ENCODE measurements at places on chromosomes 6 and 20.

DNA sequence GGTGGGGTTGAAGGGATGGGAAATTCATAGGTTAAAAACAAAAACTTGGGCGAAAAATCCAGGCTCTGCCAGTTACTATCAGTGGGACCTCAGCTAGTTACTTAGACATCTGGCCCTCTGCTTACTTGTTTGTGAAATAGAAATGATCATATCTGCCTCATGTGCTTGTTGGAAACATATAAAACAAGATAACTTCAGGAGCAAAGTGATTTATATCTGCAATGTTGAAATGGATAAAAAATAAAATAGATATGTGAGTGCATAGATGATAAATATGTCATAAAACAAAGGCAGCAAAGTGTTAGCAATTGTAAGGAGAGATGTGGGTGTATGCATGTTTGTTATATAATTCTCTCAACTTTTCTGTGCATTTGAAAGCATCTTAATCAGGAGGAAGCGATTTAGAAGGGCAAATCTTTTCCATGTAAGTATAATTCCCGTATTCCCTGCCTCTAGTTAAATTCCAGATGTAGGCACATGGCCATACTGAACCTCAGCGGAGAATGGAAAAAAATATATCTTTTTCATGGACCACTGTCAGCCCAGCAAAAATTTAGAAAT lies 579.0 kb upstream of the FLRT3 start:
- no peak for DNase-seq

- DNase-seq: no peak
Measured at GRCh38 chr6:166608774-166609173, 18.3 kb downstream of the RPS6KA2 start.

- DNase-seq: no peak
Measured at GRCh38 chr6:131844243-131844841, 36.5 kb downstream of the ENPP1 start.

DNA sequence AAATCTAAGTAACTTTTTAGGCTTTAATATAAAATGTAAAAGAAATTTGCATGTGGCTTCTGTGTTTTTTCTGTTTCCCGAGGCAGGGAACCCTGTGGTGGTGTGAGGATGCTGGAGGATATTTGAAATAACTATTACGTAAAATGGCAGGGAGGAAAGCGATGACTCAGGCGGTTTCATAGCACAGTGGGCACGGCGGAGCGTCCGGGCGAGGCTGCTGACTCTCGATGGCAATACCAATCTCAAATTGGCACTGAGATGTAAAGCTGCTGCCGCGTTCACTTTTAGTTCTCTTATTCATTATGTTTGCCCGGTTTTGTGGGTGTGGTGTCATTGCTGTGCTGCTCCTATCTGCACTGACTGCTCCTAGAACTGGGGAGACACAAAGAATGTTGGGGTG lies 254.3 kb downstream of the THBS2 start:
- DNase-seq: no peak

GRCh38 chr6:151675746-151676459 lies 131.6 kb upstream of the ESR1 start:
- peak; percentile 31 for DNase-seq

GRCh38 chr6:79170431-79170830 lies 64.1 kb downstream of the HMGN3 start:
- DNase-seq: no peak

GRCh38 chr20:2397595-2398145 lies 17.0 kb downstream of the TGM6 start:
- DNase-seq: no peak

DNA sequence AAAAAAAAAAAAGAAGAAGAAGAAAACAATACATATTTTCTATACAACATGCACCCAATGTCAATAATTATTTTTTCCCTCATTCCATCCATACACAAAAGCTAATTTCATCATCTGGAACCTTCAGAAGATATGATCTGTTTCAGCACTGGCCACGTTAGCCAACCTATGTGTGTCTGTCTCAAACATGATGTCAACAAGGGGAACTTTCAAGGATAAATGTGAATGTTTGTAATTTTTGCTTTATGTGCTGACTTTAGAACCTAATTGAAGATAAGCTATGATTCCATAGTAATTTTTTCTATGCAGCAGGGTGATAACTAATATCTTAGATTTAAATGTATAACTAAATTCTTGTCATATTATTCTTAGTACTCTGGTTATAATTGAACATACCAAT lies 37.9 kb downstream of the IPCEF1 start:
- no peak for DNase-seq

- no peak for DNase-seq
Measured at GRCh38 chr6:71698702-71699101, 187.6 kb upstream of the RIMS1 start.

DNA sequence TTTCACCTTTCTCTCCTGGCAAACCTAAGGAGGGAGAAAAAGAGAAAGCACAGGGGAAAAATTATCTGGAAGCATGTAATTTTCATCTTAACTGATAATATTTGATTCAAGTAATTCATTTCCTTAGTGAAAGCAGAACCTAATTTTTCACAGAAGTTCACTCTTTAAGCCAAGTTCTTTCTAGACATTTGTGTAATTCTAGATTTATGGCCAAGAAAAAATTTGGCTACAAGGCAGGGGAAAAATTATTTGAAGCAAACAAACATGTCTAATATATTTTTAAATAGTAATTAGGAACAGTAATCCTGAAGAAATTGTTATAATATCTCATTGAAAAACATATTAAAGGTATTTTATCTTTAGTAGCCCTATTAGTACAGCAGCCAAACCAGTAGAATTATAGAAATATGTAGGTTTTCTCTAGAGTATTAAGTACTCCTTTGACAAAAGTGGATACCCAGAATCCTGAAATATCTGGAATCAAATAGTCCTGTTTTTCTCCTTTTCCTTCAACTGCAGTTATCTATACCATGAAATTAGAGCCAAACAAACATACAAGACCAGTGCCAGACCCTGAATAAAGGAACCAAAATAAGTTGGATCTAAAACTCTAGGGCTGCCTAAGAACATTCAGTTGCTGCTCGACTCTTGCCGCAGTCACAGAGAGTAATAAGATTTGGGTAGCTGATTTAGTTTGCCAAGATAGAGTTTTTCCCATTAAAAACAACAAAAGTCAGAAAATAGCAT lies 116.5 kb downstream of the COL12A1 start:
- no peak for DNase-seq

DNA sequence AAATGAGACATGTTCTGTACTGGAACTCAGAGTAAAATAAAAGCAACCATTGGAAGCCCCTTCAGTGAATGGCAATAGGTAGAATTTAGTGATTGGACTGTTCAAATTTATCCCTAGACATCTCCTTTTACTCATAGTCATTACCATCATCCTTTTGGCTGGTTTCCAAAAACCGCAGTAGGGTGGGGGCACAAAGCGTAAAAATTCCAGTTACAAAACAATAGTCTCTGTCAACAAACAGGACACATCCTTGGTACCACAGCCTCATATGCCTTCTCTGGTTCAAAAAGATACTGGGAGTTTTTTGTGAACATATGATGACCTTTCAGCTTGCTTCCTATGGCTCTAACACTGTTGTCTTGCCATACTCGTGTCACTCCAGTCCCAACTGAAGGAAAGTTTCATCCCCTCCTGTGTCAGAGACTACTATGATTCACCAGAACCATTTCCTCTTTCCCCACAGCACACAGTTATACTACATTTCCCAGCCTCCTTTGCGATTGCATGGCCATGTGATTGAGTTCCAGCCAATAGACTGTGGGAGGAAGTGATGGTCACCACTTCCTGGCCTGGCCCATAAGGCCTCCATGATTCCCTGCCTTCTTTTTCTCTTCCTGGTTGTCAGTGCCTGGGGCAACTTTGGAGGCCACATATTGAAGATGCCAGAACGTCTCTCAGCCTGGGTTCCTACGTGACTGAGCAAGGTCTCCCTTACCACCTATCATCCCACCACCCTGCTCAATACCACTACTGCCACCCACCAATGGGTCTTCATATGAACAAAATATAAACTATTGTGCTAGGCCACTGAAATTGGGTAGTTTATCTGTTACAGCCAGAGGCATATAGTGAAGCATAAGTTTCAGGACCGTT lies 162.4 kb downstream of the ID4 start:
- no peak for DNase-seq

DNA sequence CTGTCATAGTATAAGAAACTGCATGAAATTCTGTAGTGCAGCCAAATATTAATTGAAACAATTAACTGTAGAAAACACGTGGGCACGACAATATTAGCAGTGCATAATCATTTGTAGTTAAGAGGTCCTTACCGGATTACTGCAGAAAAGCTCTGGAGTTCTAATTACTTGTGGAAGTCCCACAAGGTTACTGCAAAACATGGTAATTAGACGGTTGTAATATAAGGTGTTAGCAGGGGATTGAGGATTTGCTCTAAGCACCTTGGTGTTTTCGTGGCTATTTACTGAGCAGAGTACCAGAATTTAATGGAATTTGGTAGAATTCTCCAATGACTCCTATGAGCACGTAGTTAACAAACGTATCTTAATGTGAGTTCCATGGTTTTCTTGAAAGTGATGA lies 473.6 kb upstream of the AGPAT4 start:
- DNase-seq: no peak

GRCh38 chr20:32244150-32244823 lies 33.2 kb upstream of the KIF3B start:
- DNase-seq: no peak

GRCh38 chr20:10568032-10568431 lies 105.8 kb downstream of the JAG1 start:
- no peak for DNase-seq

GRCh38 chr6:36610041-36610955 lies 16.1 kb downstream of the SRSF3 start:
- no peak for DNase-seq

GRCh38 chr6:37622646-37623071 lies 75.0 kb downstream of the MDGA1 start:
- DNase-seq: no peak

- DNase-seq: no peak
Measured at GRCh38 chr20:15831201-15831600, 742.0 kb downstream of the KIF16B start.

DNA sequence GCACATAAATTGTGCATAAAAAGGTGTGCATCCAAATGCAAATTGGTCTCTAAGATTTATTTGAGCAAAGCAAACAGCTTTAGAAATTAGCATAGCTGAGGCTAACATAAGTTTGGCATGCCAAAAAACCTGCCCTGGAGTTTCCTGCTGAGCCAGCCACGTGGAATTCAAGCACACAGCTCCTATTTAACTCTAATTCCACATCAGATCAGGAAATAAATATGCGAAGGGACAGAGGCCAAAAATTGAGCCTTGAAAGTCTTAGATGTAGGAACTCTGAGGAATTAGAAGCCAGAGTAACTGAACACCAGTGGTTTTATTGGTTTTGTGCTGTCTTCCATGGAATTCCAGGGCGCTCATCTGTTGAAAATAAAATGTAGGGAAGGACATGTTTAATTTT lies 19.6 kb downstream of the SOBP start:
- no peak for DNase-seq

DNA sequence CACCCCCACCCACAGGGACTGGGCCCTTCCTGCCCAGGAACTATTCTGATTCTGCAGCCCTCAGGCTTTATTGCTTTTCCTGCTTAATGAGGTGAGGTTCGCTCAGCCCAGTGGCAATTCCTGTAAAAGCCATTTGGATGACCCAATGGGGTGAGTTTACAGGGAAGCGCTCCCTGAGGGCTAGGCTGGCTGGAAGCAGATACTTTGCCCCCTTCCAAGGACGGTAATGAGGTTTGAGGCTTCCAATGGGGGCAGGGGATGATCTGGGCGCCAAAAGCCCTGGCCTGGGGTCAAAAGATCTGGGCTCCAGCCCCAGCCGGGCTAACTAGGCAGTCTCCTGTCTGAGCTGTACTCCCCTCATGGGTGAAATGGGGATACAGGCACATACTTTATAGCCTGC lies 41.8 kb downstream of the RIPOR3 start:
- DNase-seq: no peak
